ENCODE measurements at places on chromosomes 7 and 10.

GRCh38 chr10:29117781-29118180, 171.1 kb upstream of the LYZL1 start:
- no peak for DNase-seq

GRCh38 chr10:96473866-96474265, 39.9 kb downstream of the TLL2 start:
- no peak for DNase-seq

DNA sequence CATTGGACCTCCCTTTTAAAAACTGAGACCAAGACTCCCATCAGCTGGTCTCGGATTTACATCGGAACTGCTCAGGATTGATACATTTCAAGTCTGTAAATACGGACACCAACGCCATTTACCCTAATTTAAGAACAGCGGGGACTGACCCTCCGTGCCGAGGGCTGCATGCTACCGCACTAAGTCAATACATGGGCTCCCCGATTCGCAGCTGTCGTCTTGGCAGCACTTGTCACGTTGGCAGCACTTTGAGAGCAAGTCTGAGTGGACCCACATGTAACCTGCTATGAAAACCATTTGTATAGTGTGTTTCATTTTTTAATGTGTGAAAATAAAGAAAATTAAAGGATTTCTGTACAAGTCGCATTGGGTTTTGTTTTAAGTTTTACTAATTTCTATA, 83.4 kb downstream of the EZH2 start:
- DNase-seq: no peak

DNA sequence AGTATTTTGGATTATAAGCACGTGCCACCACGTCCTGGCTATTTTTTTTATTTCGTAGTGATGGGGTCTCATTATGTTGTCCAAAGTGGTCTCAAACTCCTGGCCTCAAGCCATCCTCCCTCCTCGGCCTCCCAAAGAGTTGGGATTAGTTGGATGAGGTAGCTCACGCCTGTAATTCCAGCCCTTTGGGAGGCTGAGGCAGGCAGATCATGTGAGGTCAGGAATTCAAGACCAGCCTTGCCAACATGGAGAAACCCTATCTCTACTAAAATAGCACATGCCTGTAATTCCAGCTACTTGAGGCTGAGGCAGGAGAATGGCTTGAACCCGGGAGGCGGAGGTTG, 21.8 kb upstream of the YWHAG start:
- no peak for DNase-seq

DNA sequence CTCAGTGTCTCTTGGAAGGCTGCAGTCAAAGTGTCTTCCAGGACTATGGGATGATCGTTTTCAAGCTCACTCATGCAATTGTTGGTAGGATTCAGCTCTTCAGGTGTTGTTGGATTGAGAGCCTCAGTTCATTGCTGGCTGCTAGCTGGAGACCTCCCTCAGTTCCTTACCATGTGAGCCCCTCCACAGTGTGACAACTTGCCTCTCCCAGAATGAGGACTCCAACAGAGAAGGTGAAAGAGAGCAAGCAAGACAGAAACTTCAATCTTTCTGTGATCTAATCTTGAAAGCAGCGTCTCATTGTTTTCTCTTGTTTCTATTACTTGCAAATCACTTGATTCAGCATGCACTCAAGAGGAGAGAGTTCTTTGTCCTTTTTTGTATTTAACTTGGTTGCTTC, 22.5 kb downstream of the MGAM start:
- no peak for DNase-seq

- no peak for DNase-seq
Measured at GRCh38 chr7:101588131-101588935, 40.8 kb downstream of the MYL10 start.

GRCh38 chr10:76554478-76554877, 1083.1 kb downstream of the KCNMA1 start:
- DNase-seq: no peak

DNA sequence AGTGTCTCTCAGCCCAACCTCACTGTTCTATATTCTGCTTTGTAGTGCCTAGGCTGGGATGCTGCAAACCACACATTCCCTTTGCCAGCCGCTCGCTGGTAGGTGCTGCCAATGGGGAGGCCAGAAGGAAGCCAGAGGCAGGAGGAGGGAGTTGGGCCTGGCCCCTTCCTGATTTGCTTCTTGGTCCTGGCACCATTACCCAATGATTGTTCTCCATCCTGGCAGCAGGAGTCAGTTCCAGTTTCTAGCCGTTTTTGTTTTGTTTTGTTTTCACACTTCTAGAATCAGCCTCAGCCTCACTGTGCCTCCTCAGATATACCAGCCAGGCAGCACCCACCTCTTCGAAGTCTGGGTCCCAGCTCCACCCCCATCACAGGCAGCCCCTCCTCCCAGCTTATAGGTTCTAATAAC, 27.4 kb upstream of the LOXL4 start:
- no peak for DNase-seq

DNA sequence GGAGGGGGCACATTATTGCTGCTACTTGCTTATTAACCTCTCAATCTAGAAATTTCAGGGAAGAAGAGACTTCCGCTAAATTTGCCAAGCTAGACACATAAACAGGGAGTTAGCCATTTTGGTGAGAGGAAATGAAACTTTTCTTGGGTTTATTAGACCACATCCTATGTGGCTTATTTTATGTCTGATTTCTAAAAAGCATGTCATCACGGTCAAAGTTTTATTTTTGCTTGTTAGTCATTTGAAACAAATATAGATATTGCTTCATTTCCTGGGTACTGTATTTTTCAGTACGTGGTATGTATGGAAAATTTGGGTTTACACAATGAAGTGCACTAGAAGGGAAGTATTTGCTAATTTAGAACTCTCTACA, 144.1 kb downstream of the TCF7L2 start:
- no peak for DNase-seq

GRCh38 chr10:71780719-71781118, 7.4 kb upstream of the VSIR start:
- no peak for DNase-seq
